Activated CD8-positive, alpha-beta T cell treated with anti-CD3 and anti-CD28 coated beads, Interleukin-2, amount 10 ng/mL, durations not matched to agents 7 days and 5 days (primary cell): ENCODE measurements at places on chromosomes 1 and 21.

GRCh38 chr1:162404550-162405160, 7.3 kb downstream of the SH2D1B start:
- no peak for DNase-seq

DNA sequence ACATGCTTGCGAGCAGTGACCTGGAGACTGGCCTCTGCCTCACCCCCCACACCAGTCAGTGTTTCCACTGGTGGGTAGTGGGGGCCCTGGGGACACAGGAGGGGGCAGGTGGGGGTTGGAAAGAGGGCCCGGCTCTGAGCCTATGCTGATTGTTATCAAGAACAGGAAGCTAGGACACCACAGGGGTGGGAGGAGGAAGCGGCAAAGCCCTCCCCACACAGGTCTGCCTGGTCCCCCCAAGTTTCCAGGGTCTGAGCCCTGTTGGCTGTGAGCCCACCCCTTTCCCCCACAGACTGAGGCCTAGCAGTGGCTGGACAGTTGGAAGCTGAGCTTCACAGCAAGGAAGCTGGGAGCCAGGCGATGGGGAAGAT, 1.6 kb upstream of the PTPN7 start:
- DNase-seq = peak; percentile 76

DNA sequence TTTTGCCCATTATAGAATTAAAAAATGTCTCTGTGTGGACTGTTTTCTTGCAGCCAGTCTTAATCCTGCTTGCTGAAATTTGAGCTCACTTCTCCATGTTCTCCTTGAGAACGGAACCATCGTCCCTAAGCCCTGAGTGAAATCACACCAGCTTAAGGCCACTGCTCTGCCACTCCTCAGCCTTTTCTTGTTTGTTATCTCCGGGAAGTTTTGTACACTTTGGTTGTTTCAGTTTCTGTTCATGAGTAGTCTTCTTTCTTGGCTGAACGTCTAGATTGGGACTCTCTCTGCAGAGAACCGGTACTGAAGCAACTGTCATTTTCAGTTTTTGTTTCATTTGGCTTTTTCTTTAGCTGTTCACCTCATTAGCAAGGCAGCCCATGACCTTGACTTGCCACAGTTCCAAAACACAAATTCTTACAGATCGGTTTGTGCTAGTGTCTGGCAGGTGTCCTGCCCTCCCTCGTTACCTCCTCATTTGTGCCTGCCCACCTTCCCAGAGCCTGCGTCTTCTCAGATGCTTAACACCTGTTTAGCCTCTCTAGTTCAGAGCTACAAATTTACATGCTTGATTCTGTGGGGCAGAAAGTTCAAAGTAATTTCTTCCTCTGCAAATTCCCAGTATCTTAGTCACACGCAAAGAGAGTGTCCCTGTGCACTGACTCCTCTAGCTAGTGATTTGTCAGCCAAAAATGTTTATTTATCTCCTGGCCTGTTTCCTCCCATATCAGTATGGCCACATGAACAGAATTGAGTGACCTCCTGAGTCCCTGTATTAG, 12.4 kb downstream of the PSEN2 start:
- DNase-seq = peak; percentile 52

DNA sequence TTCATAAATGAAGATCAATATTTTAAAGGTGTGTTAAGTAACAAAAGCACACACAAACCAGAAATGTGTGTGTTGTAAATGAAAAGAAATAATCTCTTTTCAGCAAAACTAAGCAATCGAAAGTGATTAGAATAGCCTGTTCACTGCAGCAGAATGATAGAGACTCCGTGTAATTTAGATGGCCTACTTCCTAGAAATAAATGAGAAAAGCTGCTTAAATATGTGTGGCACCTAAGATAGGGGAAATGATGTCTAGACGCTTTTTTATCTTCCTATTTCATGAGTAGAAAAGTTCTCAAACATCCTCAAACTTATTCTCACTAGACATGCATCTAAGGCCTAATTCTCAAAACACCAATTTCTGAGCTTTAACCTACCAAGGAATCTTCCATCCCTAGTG, 124.7 kb upstream of the BRINP3 start:
- no peak for DNase-seq

GRCh38 chr21:41765973-41766882, 624 bp downstream of the RIPK4 start:
- no peak for DNase-seq

GRCh38 chr21:17451364-17451891, 61.4 kb upstream of the CXADR start:
- no peak for DNase-seq

GRCh38 chr1:9441451-9442133, 97.7 kb upstream of the SLC25A33 start:
- DNase-seq = no peak

DNA sequence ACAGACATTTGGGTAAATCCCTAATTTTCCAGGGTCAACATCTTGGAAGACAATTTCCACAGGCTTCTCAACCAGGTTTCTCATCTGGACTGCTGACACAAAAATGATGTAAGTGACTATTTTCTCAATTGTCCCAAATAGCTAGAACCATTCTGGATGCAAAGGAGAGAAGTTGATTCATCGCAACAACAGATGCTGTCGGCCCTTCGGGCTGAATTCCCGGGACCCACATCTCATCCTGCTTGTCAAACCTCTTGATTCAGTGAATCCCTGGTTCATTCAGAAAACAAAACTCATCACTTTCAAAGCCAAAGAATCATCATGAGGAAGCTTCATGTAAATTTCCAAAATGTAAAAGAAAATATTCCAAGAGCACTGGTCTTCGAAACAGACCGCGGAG, 251.8 kb downstream of the NPHP4 start:
- no peak for DNase-seq

GRCh38 chr1:214958486-214958885, 124.1 kb upstream of the KCNK2 start:
- DNase-seq = no peak

DNA sequence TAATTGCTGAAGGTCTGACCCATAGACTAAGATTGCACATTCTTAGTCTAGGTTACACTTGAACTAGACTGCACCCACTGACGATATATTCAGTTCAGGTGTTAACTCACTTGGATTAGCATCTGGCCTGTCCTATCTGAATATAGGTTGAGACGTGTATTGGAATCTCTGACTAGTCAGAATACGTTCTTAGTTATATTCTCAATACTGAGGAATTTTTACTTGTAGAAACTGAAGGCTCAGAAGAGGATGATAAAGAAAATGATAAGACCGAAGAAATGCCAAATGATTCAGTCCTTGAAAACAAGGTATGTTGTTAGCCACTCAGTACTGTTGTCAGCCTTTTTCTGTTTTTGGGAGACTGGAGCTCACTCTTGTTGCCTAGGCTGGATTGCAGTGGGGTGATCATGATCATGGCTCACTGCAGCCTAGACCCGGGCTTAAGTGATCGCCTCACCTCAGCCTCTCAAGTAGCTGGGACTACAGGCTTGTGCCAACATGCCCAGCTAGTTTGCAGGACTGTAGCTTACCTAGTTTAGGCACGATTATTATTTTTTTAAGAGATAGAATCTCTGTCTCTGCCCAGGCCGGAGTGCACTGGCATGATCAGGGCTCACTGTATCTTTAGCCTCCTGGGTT, 10.8 kb downstream of the CCDC17 start:
- DNase-seq = no peak

- no peak for DNase-seq
Observed at GRCh38 chr1:205515781-205516253, 11.3 kb downstream of the CDK18 start.

GRCh38 chr1:160169553-160170399, 18.4 kb downstream of the ATP1A4 start:
- peak; percentile 54 for DNase-seq

DNA sequence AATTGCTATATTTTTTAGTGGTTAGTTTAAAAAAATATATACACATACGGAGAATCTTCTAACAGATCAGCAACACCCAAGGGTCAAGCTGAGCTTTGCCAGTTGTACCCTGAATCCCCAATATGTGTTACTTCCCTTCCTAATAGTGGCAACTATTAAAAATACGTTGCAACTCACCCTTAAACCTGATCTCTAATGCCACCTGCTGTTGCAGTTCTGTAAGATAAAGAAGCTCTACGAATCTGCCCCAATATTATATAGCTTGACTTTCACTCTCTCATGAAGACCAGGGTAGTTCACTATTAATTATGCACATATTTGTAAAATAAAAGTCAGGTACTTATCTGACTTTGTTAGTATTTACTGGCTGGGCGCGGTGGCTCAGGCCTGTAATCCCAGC, 58.4 kb downstream of the ASH1L start:
- DNase-seq = no peak

- DNase-seq = no peak
Observed at GRCh38 chr1:8374812-8375211, 56.9 kb downstream of the SLC45A1 start.

GRCh38 chr1:90393025-90393424, 324.1 kb downstream of the BARHL2 start:
- DNase-seq = no peak

DNA sequence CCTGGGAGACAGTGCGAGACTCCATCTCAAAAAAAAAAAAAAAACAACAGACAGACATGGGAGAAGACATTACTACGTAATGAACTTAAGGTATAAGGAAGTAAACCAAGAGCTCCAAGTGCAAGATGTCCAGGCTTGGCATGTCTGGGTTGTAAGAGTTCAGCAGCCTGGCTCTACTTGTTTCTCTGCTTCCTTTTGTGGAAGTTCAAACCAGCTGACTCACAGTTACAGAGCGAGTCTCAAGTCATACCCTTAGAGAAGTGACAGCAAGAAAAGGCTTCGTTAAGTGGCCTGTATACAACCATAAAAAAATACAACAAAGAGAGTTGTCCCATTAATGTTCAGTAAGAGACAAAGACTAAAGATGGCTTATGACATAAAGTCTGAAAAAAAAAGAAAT, 1.3 kb downstream of the RIT1 start:
- no peak for DNase-seq

DNA sequence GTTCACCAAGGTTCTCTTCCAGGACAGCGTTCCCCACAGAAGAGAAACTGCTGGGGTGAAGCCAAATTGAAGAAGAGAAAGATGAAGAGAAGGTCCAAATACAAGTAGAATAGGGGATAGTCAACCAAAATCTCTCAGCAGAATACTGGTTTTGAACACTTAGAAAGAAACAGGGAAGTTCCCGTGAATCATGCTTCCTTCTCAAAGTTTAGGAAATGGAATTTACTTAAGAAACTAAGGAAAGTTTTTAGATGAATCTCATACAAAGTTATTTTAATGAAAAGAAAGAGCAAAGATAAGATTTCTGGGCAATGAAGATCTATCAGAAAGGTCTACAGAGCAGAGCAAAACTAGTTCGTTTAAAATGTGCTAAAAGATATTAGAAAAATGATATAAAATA, 43.3 kb downstream of the EXO1 start:
- DNase-seq = no peak

GRCh38 chr1:72000809-72001208, 281.5 kb downstream of the NEGR1 start:
- DNase-seq = no peak

GRCh38 chr1:59006289-59006658, 222.4 kb upstream of the JUN start:
- no peak for DNase-seq

GRCh38 chr21:28437061-28437460, 555.6 kb downstream of the LTN1 start:
- DNase-seq = no peak

DNA sequence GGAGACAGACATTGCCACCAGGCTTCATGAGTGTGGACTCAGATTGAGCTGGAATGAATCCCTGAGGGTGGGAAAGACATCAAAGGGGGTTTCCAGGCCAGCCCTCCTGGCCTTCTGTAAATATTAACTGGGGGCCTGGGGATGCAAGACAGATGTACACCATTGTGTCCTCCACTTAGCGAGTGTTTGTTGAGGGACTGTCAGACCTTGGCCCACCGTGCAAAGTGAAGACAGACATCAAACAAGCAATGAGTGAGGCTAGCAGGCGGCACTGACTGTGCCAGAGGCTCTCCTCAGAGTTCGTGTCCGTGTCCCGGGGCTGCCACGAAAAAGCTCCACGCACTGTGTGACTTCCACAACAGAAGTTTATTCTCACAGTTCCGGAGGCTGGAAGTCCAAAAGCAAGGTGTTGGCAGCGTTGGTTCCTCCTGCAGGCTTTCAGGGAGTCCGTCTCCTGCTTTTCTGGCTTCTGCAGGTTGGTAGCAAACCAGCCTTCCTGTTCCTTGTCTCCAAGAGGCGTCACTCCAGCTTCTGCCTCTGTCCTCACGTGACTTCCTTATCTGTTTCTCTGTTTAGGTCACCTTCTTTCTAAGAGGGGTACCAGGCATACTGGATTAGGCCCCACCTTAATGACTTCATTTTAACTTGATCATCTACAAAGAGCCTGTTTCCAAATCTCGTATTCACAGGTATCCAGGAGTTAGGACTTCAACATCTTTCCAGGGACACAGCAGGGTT, 59.1 kb downstream of the DISP3 start:
- no peak for DNase-seq

DNA sequence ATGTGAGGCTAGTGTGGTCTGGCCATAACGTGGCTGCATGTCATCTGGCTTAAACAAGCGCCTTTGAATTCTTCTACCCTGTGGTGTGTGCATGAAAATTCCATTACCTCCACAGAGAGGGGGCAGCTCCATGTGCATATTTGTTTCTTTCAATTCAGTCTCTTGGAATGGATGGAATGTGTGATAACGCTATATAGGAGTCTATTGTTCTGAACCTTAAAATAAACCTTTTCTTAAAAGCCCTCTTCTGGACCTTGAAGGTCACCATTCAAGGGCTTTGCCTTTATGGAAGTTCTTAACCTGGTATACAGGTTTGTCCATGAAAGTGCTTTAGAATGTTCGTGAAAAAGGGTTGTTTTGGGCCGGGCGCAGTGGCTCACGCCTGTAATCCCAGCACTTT, 118.2 kb upstream of the ADGRL2 start:
- no peak for DNase-seq

DNA sequence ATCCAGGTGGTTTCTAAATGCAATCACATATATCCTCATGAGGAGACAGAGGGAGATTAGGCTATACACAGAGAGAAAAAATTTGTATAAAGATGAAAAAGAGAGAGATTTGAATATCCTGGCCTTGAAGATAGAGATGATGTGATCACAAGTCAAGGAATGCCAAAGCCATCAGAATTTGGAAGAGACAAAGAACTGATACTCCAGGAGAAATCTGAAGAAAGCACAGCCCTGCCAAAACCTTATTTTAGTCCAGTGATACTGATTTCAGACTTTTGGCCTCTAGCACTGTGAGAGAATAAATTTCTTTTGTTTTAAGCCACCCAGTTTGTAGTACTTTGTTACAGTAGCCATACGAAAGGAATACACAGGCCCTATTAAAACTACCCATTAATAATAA, 33.4 kb downstream of the DOCK7 start:
- no peak for DNase-seq

GRCh38 chr1:221832617-221833016, 90.7 kb upstream of the DUSP10 start:
- no peak for DNase-seq

- DNase-seq = peak; percentile 88
Observed at GRCh38 chr1:12434174-12434573, 183.8 kb downstream of the DHRS3 start.

DNA sequence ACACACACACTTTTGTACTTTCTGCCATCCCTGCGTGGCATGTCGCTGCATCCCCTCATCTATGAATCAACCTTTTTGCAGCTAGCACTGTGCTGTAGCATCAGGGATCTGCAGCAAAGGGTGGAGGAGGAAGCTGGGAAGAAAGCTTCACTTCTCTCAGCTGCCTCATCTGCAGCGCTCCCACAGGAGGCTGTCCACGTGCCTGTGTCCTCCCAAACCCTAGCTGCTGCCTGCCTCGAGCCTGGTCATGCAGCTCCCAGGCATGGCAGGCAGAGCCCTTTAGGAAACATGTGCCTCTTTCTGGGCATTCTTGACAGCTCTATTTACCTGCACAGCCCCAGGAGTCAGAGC, 262.1 kb upstream of the SGIP1 start:
- DNase-seq = no peak

GRCh38 chr1:203593723-203594122, 32.9 kb upstream of the ATP2B4 start:
- DNase-seq = peak; percentile 70
